ENCODE measurements at places on chromosomes 1 and 21.
A peak's percentile ranks its signal among the peaks of the same experiment; 100 is the strongest.

DNA sequence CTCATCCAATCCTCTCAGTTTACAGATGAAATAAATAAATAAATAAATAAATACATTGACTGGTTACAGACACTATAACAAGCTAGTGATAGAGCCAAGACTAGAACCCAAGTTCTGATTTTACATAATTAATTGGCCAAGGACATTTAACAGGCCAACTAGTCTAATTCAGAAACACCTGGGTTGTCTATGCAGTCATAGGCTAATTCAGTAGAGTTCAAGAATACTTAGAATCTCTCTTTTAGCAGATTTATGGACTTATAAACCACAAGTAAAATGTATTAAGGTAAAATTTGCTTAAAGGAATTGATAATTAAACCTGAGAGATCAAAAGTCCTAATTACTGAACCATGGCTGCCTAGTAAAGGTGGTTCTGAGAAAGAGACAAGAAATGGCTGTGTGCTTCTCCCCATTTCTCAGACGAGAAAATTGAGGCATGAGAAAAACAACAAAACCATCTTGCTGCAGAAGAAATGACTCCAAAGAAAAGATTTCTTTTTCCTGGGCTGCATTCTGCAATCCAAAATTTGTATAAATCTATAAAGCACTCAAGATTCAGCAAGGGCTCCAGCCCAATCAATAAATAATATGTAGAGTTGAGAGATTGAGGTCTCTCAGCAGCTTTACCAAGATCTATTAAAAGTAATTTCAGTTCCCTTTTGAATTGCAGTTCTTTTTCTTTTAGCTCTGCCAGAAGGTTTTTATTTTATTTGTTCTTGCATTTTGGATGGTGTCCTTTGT, 98.3 kb downstream of the DUSP10 start:
- no peak for DNase-seq

DNA sequence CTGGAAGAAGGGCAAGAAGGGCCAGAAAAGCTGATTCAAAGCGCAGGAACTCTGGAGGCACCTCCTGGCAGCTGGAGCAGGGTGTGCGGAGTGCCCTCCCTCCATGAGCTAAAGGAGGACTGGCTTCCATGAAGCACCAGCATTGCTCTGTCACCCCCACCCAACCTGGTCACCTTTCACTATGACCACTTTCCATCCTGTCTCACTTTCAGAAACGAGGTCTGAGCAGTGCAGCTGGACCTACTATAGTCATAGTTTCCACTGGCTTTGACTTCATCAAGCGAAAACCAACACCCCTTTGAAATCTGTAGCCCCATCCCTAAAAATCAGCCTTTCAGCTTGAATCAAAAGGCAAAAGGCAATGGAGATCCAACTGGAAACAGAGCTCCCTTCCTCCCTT, 84.8 kb upstream of the CACNA1E start:
- no peak for DNase-seq

DNA sequence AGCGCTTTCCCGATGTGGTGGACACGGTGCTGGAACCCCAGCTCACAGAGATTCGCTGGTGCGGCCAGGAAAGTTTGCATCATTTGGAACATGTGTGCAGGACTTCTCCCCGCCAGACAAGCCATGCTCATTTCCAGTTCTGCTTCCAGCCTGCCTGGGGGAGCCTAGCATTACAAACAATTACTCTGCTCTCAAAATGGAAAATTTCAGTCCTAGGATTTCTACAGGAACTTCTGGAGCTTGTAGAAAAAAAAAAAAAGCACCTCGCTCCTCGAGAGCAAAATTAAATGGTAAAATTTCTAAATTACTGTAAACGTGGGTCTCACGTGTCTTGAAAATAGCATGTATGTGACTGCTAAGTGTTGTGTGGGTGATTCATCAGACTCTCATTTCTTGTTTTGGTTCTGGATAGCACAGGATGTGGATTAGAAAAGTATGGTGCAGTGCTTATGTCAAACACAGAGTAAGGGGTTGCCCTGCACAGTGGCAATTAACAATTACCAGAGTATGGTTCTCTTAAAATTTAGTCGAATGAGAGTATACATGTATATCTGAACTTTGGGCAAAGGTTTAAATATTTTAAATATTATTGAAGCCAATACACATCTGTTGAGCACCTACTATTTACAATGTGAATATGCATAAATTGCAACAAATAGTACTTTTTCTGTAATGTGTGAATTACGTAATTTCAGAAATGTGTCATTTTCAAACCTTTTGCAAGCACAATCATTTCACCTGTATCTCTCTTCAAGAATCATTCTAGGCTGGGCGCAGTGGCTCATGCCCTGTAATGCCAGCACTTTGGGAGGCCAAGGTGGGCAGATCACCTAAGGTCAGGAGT, 61.8 kb upstream of the PTGFRN start:
- no peak for DNase-seq

- no peak for DNase-seq
Measured at GRCh38 chr1:243465081-243465480, 209.2 kb downstream of the SDCCAG8 start.

- DNase-seq: peak; percentile 26
Measured at GRCh38 chr1:155909894-155910293, 1.3 kb downstream of the RIT1 start.

DNA sequence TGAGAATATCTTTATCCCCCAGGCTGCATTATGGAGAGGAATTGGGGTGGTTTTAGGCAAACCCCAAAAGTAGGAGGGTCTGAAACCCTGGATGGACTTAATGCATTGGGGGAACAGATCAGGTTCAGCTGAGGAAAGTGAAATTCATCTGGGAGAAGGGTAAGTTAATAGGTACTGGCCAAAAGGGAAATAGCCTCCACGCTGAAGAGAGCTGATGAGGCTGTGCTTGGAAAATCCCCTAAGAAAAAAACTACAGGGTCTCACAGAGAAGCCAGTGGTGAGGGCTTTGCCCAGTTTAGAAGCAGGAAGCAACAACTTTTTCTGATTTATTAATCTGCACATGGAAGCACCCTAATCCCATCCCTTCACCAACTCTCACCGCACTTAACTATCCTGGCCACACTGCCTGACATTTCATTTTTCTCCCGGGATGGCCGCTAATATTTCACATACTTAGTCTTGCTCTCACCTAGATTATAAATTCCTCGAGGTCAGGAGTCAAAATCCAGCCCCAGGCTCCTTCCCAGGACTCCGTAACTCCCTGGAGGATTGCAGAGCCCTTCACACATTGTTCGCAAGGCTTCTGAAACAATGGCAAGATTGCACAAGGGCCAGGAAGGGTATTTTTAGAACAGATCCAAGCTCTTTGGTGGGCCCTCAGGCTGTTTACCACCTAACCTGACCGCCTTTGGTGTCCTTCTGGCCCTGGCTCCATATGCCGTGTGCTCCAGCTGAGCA, 60.9 kb upstream of the TARBP1 start:
- no peak for DNase-seq
